ENCODE measurements at places on chromosomes 2 and 18. TPM values are rescaled to one million over a fixed set of nuclear protein-coding genes. Genes with fewer than 3 reads are reported as not detected.

DNA sequence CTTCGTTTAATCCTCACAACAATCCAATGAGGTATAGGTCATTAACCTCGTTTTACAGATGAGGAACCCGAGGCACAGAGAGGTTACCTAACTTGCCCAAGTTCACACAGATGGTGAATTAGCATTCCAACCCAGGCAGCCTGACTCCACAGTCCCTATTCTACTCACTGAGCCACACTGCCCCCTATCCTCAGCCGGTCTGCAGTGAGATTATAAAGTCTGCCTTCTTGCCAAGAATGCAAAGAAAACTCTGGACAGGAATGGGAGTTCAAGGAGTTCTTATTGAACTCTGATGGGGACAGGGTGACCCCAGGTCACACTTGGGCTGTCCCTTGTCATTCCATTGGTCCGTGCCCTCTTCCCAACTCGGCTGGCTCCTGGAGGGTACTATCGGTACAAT lies 118.1 kb upstream of the MSH6 start:
- DNase-seq = no peak

DNA sequence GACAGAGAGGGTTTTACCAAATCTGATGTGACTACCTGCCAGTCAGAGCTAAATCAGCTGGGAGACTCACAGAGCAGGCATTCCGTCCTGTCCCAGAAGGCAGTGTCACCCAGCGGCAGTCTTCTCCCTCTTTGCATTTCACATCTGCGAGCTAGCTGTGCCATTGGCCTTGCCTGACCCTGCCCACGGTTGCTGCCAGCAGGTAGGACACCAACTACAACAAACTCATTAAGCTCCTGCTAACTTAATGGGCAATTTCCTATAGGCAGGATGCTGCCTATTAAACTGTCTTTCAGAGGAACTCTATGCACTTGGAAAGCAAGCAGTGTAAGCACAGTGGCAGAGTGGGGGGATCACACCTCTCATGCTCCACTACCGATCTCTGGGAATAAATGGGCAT lies 116.4 kb upstream of the CAPN13 start:
- no peak for DNase-seq

- no peak for DNase-seq
These were observed 51.6 kb downstream of the SRBD1 start for GRCh38 chr2:45559436-45559835.

The CABLES1 gene
- 12.2 TPM for total RNA-seq

GRCh38 chr2:119316066-119316465 lies 50.6 kb downstream of the C2orf76 start:
- DNase-seq = no peak

The LHCGR gene
- not detected for total RNA-seq

- DNase-seq = no peak
These were observed 25.2 kb upstream of the REL start for GRCh38 chr2:60855989-60856669.

- DNase-seq = no peak
These were observed 203.8 kb upstream of the CDH7 start for GRCh38 chr18:65547046-65547445.

The ELOA2 gene
- not detected for total RNA-seq

DNA sequence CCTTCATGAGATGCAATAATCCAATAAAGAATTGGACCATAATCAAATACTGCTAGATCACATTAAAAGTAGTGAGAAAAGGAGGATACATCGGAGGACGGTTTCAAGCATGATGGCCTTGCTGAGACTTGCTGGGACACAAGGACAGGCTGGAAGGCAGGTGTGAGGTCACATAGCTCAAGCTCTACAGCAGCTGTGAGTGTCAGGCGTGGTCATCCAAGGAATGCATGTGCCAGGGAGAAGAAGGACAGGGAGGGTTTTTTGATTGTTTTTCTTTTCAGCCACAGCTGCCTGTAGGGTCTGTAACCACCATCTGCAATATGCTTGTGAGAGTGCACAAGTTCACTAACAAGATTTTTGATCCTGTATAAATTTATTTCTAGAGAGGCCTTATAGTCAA lies 57.6 kb downstream of the BMP10 start:
- DNase-seq = no peak

Data from astrocyte (in vitro differentiated cells and primary cell).